Hematopoietic multipotent progenitor cell treated with erythropoietin and hydrocortisone succinate and interleukin-3 and kit ligand, for 15 days (in vitro differentiated cells): ENCODE measurements at places on chromosomes 16 and 17.
A peak's percentile ranks its signal among the peaks of the same experiment; 100 is the strongest.

GRCh38 chr17:33595828-33596227 is 302.7 kb upstream of the ASIC2 start:
- no peak for DNase-seq

GRCh38 chr17:46135879-46136563 is 57.2 kb downstream of the KANSL1 start:
- no peak for DNase-seq

DNA sequence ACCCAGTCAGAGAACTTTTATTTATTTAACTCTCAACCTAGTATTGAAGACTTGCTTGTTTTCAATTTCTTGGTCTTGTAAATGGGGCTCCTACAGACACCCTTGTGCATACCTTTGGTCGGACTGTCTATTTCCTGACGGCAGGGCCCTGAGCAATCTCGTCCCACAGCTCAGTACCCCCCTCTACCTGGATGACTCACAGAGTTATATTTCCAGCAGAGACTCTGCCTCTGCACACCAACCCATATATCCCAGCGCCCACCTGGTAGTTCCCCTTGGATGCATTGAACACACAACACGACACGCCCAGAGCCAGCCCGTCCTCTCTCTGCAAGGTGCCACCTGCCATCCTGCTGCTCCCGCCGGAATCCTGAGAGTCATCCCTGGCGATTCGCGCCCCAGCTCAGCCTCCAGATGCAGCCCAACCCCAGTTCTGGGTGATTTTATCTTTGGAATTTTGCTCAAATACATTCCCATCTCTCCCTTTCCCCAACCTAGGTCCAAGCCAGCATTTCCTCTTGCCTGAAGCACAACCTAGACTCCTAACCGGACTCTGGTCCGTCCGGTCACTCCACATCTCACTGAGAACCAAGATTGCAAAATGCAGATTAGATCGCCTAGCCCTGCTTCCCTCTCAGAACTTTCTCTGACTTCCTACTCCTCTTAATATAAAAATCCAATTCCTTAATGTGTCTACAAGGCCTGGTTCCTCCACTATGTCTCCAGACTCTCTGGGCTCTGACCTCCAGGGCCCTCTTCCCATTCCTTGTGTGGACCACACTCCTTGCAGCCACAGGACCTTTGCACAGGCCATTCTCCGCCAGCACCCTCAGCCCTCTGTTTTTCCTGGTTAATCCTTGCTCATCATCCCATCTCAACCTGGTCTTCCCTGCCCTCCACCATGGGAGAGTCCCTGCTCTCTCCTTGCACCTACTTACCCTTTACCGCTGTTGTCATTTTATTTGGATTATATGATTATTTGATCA is 129.2 kb downstream of the SEC14L1 start:
- DNase-seq = no peak

DNA sequence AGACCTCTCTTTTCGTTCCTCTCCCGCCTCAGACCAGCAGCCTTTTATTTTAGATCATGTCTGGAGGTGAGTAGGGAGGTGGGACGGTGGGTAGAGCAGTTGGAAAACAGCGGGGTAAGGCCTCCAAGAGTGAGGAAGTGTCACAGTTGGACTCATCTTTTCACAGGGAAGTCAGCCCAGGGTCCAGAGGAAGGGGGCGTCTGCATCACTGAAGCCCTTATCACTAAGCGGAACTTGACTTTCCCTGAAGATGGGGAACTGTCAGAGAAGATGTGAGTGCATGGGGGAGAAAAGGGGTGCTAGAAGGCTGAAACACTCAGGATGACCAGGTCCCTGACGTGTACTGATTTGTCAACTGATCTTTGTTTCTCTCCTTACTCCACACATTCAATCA is 461 bp downstream of the LRRC46 start:
- no peak for DNase-seq

- DNase-seq = no peak
Measured at GRCh38 chr16:7278636-7279035, 54.0 kb upstream of the RBFOX1 start.

DNA sequence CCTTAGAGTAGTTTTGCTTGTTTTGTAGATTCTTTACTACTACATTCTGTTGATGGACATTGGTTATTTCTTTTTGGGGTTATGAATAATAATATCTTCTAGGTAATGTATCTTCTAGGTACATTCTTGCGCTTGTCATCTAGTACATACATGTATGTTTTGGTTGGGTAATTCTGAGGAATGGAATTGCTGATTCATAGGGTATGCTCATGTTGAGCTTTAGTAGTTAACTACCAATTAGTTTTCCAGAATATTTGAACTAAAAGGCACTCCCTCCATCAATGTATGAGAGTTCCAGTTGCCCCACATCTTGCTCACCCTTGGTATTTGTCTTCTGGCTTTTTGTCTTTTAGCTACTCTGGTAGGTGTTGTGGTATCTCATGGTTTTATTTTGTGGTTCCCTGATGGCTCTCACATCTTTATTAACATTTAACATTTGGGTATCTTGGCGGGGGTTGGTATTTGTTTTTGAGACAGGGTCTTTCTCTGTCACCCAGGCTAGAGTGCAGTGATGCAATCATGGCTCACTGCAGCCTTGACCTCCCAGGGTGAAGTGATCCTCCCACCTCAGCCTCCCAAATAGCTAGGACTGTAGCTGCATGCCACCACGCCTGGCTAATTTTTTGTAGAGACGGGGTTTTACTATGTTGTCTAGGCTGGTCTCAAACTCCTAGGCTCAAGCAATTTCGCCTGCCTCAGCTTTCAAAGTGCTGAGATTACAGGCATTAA is 47.1 kb downstream of the SLC6A4 start:
- no peak for DNase-seq

- peak; percentile 35 for DNase-seq
Measured at GRCh38 chr17:27526604-27527002, 70.4 kb downstream of the KSR1 start.

DNA sequence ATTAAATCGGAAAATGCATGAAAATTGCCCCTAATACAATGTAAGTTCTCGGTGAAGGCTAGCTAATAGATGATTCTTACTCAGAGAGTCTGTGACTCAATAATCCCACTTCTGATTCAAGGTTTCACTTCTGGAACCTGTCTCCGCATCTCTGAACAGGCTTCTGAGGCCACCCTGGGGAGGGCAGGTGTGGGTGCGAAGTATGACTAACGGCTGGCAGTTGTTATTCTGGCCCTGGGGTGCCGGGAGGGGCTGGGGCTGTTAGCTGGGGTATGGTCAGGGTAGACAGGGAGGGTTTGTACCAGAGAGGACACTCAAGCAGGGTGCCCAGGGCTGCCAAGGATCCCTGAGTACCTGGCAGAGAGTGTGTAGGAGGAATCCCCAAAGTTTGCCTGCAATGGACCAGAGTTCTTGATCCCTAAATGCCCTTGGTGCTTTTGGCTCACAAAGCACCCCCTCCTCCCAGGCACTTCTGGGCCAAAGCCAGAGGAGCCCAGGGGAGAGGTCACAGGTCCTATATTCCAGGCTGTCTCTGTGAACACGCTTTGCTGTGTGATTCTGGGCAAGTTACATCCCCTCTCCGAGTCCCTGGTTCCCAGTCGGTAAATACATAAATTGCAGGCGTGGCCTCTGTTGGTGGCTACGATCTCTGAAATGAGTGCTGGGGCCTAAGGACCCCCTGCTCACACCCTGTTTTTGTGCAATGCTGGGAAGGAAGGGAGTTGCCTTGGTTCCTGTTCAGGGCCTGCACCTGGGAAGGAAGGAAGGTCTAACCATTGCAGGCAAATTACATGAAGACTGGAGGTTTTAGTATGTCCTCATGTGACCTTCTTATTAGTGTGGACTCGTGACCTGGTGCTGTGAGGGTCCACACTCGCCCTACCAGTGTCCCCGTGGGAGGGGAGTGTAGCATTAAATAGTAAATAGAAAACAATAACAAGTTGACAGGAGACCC is 49.9 kb upstream of the CPNE2 start:
- no peak for DNase-seq
